ENCODE measurements at places on chromosomes 4 and X.

DNA sequence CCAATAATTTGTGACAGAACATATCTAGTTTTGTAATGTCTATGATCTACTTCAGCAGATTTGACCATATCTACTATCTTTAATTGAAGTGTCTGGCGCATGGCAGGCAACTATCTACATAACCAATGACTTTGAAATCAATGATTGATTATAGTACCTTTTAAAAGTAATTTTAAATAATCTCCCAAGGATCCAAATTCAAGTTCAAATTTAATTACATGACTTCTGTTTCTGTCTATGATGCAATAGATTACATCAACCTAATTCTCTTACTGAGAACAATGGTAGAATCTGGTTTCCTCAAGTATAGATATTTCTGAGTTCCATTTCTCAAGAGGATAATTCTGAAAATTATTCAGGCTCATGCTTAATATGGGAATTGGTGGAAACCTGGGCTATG is 177.4 kb upstream of the IL15 start:
- no peak for DNase-seq

DNA sequence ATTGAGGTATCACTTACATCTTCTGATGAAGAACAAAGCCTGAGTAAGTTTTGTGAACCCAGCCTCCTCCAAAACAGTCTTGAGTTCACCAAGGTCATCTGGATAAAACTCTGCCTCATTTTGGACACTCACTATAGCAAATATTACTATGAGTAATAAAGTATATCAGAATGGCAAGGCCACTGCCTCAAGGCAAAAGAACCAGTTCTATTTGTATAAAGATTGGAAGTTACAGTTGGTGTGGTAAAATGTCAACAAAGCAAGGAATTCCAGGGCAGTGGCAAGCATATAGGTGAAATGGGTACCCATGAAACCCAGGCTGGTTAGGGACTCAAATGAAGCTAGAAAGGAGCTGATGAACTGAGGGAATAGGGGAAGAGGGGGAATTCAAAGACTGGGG is 2.4 kb upstream of the ARHGEF6 start:
- DNase-seq = no peak

DNA sequence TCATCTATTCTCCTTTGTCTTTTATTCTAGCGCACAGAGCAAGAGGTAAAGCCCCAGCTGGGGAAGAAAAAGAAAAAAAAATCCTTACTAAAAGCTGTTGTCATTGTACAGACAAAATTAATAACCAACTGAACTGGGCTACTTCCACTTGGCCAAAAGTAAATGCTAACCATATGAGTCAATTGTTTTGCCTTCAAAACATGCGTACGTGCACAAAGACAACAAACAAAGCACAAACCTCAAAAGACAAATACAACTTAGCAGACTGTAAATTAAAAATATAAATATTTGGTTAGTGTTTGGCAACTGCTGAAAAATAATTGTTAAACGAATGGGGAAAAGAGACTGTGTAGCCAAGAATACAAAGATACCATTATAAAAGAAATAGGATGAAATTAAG is 5.9 kb downstream of the EDA2R start:
- DNase-seq = no peak

DNA sequence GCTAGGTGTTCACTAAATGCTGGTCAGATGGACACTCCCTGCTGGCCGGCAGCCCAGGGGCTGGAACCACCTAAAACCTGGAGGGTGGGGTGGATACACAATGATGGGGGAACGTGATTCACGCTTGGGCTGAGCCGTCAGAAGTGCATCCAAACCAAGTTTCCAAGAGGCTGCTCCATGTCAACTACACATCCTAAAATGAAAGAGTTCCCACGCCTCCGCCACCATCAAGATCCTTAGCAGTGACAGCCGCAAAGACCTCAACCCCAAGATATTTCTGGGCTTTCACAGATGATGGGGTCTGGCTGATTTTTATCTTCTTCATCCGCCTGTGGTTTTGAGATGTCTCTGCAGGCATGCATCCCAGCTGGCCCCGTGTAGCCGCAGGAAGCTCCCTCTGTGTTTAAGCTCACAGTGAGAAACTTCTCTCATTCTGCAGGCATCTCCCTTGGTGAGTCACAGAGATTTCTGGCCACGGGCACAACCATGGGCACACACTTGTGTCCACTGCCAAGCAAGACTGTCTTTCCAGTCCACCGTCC is 84.4 kb downstream of the HTRA3 start:
- DNase-seq = no peak

DNA sequence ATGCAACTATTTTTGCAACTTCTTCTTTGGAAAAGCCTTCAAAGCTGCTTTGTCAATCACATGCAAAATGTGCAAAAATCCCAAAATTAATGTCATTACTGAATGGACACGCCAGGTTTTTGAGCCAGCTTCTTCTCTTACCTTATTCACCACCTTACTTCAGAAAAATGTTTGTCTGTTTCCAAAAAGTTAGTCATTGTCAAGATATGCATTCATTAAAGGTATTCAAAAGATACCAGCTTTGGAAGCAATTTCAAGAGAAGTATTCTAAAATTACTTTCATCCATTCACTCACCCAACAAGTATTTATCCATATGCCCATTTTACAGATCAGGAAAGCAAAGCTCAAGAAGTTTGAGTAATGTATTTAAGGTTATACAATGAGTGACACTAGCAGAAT is 2.3 kb upstream of the SEPSECS start:
- DNase-seq = no peak

GRCh38 chr4:106266201-106266600 is 49.8 kb downstream of the TBCK start:
- DNase-seq = no peak

DNA sequence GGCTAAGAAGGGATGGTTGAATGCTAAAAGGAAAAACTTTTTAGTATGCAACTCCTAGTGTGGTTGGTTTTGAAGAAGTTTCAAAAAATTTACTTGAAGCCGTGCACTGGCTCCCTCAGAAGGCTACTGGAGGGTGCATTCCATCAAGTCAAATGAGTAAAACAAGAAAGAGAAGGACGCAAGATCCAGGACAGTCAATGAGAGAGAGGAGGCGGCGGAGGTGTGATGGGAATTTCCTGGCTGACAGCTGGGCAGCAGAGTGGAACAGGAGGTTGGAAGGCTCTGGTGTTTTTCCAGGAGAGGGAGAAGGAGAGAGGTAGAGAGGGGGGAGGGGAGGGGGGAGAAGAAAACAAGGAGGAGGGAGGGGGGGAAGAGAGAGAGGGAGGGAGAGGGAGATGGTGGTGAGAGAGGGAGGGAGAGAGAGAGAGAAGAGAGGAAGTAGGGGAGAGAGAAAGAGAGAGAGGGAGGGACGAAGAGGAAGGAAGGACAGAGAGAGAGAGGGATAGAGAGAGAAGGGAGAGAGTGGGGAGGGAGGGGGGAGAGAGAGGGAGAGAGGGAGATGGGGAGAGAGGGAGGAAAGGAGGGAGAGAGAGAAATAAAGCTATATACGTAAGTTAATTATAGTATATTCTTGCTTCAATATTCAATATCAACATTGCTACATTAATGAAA is 126.4 kb downstream of the SH3KBP1 start:
- no peak for DNase-seq

DNA sequence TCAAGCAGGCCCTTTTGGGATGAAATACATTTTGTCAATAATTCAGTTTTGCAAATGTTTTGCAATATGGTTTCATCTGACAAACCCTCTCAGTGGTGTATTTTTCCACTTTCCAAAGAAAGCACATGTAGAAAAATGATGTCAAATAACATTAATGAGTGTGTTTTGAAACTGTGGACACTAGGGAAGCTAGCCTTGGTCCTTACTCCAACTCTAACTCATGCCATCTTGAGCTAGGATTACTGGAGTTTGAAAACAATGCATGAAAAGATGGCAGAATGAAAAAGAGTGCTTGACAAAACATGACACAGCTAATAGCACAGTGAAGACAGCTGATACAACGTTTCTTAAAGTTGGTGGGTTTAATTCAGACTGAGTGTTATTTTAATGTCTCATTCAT is 41.4 kb downstream of the HAND2 start:
- no peak for DNase-seq

DNA sequence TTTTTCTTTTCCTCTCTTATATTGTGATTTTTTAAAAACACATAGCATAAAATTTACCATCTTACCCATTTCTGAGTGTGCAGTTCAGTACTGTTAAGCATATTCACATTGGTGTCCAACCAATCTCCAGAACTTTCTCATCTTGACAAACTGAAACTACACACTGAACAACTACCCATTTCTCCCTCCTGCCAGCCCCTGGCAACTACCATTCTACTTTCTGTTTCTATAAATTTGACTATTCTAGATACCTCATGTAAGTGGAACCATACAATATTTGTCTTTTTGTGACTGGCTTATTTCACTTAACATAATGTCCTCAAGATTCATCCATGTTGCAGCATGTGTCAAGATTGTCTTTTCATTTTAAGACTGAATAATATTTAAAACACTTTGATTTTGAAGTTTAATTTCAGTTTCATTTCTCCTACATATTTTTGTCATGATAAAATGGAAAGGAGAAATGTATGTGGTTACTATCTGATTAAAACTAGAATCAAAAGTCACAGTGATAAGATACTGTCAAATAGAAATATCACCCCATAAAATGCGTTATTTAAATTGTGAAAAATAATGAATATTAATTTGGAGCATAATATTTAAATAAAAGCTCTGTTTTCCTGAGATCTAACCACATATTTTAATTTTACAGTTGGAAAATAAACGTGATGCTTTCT is 122.8 kb downstream of the DIPK2B start:
- no peak for DNase-seq

GRCh38 chr4:121706595-121707021 is 9.8 kb upstream of the ANXA5 start:
- DNase-seq = no peak

DNA sequence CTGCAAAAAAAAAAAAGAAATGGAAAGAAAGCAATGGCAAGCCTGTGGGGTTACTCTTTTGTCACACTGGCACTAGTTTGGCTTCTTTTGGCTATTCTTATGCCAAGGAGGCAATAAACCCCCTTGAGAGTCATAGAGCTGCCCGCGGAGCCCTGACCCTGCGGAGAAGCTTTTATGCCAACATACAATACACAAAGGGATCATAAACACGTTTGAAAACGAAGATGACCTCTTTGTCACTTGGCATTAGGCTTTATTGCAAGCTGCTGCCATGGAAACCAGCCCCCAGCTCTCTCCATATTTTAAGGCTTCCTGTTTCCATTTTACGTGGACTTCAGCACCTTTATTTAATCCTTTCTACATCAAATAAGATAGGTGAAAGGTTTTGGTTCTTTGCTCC is 7.6 kb downstream of the NEUROG2 start:
- DNase-seq = no peak

- no peak for DNase-seq
Observed at GRCh38 chr4:53601251-53601764, 10.0 kb upstream of the LNX1 start.

DNA sequence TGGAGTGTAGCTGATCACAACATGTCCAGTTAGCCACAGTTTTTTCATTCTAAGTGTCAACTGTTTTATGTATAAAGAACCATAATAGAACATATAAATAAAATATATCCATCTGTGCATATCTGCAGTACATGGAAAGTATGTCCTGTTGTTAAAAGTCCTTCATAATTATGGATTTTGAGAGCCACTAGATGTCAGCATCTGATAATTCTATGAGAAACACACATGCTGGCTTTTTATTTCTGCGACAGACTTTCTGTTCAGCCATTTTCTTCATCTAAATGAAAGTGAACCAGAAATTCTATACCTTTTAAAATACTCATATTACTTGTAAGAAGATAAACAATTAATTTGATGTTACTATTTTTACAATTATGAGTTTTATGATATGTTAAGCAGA is 251.5 kb downstream of the GPM6A start:
- DNase-seq = no peak

DNA sequence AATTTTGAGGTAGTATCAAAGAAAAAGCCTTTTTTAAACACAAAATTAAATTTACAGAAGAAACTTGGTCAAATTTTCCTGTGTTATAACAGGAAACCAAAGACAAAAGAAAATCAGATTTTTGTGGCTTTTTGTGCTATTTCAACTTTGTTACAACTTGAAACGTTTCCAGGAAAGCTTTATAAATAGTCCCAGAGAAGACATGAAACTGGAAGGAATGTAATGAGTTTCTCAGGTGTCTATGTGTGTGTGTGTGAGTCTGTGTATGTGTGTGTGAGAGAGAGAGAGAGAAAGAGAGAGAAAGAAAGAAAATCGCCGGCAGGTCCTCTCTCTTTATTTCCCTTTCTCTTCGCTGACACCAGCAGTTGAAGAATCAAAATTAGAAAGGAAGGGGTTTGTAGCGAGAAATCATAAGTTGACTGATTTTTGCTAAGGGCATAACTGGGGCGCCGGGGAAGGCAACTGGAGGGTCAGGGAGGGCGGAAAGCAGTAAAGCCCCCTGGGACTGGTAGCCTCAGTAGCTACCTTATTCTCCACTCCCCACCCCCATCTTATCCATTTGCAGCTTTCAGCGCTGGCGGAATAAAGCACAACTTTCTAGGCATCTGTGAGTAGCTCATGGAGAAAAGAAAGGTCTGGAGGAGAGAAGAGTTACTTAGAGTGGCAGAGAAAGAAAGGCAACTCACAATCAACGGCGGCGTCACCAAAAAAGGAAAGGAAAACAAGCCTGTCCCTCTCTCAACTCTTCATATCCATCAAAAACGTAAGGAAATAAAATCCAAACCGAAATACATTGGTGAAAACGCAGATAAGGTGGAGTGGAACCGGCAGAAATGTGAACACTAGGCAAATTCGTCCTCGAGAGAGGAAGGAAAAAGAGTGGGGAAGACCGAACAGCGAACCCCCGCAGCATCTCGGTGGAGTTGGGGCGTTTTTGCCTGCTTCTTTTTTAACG is 1.3 kb downstream of the TMEM47 start:
- DNase-seq = no peak

DNA sequence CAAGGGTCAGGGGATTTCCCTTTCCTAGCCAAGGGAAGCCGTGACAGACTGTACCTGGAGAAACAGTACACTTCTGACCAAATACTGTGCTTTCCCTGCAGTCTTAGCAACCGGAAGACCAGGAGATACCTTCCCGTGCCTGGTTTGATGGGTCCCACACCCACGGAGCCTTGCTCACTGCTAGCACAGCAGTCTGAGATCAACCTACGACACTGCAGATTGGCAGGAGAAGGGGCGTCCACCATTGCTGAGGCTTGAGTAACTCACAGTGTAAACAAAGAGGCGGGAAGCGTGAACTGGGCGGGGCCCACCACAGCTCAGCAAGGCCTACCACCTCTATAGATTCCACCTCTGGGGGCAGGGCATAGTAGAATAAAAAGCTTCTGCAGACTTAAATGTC is 48.7 kb upstream of the SRD5A3 start:
- no peak for DNase-seq

GRCh38 chr4:106312997-106313522 is 2.9 kb downstream of the TBCK start:
- DNase-seq = no peak

- no peak for DNase-seq
Observed at GRCh38 chrX:42824541-42824940, 46.6 kb upstream of the PPP1R2C start.

- DNase-seq = no peak
Observed at GRCh38 chrX:139945075-139945474, 12.2 kb upstream of the ATP11C start.

- DNase-seq = no peak
Observed at GRCh38 chr4:101321481-101322042, 25.8 kb downstream of the PPP3CA start.

- no peak for DNase-seq
Observed at GRCh38 chr4:23736466-23736865, 153.4 kb downstream of the PPARGC1A start.

Data from D721Med (cell line).